Bronchus fibroblast of lung (primary cell): ENCODE measurements at places on chromosomes 7 and 10. TPM values are rescaled to one million over a fixed set of nuclear protein-coding genes. Genes with fewer than 3 reads are reported as not detected.

Gene RARRES2
- total RNA-seq = 9.5 and 11.9 TPM in 2 replicates

Gene OPALIN
- not detected in 2 replicates for total RNA-seq

Gene IDI2
- not detected in 2 replicates for total RNA-seq

Gene LLCFC1
- not detected in 2 replicates for total RNA-seq

Gene NPC1L1
- not detected in 2 replicates for total RNA-seq

Gene TTYH3
- total RNA-seq = 62.9 and 65.7 TPM in 2 replicates

Gene NODAL
- total RNA-seq = not detected in 2 replicates

Gene GHRHR
- not detected in 2 replicates for total RNA-seq
